ENCODE measurements at places on chromosomes 5 and 9.

GRCh38 chr5:149792540-149793255, 62.6 kb downstream of the PPARGC1B start:
- no peak for DNase-seq

- DNase-seq: peak; percentile 63
Observed at GRCh38 chr5:151086905-151087360, 6.1 kb upstream of the TNIP1 start.

- peak; percentile 52 for DNase-seq
Observed at GRCh38 chr5:32092938-32093812, 80.9 kb downstream of the GOLPH3 start.

GRCh38 chr9:120066315-120066714, 513.7 kb downstream of the CDK5RAP2 start:
- no peak for DNase-seq

- DNase-seq: no peak
Observed at GRCh38 chr5:84384604-84385575, at the start of gene EDIL3. TSS of gene EDIL3 (minus strand) at chr5:84384880. CDS start at chr5:84384374, 506 bp downstream.

DNA sequence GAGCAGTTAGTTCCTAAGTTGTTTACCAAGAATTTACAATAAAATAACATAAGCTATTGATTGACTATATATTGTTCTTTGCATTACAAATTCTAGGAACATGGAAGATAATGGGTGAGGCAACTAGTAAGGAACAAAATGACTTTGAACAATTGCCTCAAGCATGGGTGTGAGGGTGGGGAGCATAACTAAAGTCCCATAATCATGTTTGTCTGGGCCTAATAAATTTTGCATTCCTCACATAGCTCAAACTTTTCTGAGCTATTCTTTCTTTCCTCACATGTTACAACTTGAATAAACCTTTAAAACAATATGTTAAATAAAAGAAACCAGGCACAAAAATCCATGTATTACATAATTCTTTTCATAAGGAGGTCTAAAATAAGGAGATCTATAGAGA, 1066.1 kb downstream of the NR2F1-AS1 start:
- DNase-seq: no peak

- no peak for DNase-seq
Observed at GRCh38 chr5:172399336-172399735, 55.0 kb downstream of the SH3PXD2B start.

GRCh38 chr5:943918-944620, 51.4 kb downstream of the TRIP13 start:
- DNase-seq: no peak

DNA sequence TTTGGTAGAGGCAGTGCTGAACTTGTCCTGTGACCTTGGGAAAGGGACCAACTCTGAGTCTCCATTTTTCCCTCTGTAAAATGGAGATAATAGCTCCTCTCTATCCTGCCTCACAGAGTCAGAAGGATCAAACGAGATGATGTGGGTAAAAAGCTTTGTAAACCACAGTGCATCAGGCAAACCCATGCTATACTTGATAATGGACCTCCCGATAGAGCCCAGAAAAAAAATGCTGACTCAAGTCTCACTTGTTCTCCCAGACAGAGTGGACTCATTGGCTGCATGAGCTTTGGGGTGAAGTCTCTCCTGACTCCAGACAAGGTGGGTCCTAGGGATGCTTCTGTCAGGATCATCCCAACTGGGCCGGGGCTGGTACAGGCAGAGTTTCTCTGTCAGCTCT, 32.0 kb downstream of the RGS3 start:
- no peak for DNase-seq

DNA sequence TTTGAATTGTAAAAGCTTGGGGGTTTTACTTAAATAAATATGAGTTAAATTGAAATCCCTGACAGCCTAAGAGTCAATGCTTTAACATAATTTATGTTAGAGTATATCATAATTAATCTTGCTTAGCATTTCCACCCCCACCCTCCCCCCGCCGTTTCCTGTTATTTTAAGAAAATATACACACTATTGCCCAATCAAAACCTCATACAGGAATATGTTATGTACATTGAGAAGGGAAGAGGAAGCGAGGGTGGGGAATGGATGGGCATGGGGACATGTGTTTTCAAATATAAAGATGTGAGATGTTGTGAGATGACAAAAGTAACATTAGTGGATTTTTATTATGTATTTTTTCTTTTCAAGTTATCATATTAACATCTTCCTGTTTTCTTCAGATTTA, 561.1 kb upstream of the MEF2C start:
- DNase-seq: no peak

GRCh38 chr5:116908537-116908936, 333.9 kb upstream of the SEMA6A start:
- DNase-seq: no peak

DNA sequence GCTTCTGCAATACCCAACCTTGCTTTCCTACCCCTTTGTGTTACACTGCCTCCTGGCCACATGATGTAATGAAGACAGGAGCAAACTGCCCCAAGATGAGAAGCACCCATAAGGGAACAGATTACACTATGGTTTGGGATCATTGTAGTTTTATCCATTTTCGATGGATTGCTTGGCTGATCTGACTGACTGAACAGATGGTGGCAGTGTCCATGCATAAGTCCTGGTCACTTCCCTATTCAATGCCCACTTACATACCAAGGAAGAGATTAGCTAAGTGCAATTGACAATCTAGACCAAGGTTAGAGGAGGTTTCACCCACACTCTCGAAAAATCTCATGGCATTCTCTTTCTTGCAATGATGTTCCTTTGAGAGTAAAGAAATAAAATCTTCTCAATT, 319.9 kb downstream of the RAB3C start:
- DNase-seq: no peak
